ENCODE measurements at places on chromosomes 7 and 10.

- no peak for DNase-seq
These were observed 25.3 kb upstream of the PPP2R2D start for GRCh38 chr10:131875501-131875900.

- DNase-seq, result no peak
These were observed 385.8 kb upstream of the C7orf33 start for GRCh38 chr7:148204639-148205304.

- peak; percentile 62 for DNase-seq
These were observed 524.8 kb downstream of the GRM8 start for GRCh38 chr7:126727930-126728391.

DNA sequence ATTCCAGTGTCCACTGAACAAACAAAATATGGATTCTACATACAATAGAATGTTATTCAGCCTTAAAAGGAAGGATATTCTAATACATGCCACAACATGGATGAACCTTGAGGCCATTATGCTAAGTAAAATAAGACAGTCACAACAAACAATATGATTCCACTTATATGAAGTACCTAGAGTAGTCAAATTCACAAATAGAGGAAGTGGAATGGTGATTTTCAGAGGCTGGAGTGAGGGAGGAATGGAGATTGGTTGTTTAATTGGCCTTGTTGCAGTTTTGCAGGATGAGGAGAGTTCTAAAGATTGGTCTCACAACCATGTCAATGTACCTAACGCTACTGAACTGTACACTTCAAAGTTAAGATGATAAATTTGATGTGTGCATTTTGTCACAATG lies 119.6 kb downstream of the CHN2 start:
- DNase-seq, result no peak

- no peak for DNase-seq
These were observed 39.4 kb upstream of the CHCHD3 start for GRCh38 chr7:133121175-133121844.

DNA sequence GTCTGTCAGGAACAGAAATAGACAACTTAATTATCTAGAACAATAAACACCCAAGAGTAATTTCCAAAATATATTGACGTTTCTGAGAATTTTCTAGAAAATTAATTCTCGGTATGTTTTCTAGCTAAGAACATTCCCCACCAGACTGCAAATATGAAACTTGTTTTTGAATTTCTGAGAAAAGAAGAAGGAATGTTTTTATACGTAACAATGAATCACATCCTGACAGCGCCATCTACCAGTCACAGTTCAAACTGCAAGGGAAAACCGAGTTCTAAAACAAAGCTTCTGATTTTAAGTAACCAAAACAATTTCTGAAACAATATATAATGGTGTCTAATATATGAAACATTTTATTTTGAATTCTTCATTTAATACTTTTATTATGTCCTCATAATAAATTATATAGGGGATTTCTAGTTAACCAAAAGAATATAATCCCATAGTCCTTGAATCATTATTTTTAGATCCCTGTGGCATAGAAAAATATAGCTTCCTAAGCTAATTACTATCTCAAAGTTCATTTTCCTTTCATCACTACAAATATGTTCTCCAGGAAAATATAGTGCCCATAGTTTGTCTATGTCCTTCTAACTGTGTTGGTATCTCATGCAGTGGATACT lies 34.5 kb upstream of the MEOX2 start:
- DNase-seq, result peak; percentile 10

DNA sequence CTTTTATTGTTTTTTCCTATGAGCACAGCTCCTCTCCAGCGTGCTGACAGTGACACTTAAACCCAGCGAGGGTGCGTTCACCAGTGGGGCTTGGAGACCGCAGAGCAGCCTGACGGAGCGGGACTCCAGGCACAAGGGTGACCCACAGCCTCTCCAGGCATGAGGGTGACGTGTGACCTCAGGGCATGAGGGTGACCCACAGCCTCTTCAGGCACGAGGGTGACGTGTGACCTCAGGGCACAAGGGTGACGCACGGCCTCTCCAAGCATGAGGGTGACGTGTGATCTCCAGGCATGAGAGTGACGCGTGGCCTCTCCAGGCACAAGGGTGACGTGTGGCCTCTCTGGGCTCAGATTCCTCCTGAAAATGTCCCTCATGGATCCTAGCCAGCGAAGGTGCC lies 164.3 kb upstream of the TCERG1L start:
- no peak for DNase-seq

DNA sequence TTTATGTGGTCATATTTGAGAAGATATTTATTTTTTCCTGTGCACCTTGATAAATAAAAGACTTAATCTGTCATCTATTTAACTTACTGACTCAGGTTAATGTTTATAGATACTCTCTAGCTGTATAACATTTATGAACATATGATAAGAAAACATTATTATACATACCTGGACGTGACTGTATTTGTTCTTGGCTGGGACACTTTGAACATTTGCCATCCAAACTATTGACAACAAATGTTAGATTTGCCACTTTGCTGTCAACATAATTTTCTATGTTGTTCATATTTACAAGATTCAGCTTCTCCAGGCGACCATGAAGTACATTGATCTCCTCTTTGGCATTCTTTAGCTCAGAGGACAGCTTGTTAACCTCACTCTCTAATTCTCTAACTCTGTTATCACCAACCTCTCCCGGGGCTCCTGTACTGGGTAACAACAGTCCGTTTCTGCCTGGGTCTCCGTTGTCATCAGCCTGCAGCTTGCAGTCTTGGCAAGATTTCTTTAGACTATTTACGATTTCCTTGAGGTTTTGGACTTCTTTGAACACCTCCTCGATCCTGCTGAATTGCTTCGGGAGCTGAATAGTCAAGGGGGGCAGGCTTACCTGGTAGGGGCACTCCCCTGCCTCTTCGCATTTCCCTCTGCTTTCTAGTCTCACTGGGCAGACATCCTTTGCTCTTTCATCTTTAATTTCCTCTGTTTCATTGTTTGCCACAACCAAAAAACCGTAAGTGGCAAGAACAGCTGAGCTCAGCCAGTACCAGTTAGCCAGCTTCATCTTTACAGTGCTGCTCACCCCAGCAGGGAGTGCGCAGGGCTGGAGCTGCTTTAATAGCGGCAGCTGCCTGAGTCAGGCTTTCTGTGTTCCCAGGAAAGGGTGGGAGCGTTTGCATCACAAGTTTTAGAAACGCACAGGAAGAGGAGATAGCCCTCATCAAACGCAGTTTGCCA lies at the start of gene FGL2:
TSS of gene FGL2 (minus strand) at position 807 of the 954 bp plus-strand sequence. CDS start at position 781, 26 bp downstream.
- peak; percentile 35 for DNase-seq

GRCh38 chr7:36054637-36055036 lies 98.4 kb upstream of the EEPD1 start:
- DNase-seq, result no peak

- no peak for DNase-seq
These were observed 5.3 kb downstream of the ZNF488 start for GRCh38 chr10:47378606-47379444.

- no peak for DNase-seq
These were observed 32.2 kb downstream of the CALML5 start for GRCh38 chr10:5467207-5467535.

DNA sequence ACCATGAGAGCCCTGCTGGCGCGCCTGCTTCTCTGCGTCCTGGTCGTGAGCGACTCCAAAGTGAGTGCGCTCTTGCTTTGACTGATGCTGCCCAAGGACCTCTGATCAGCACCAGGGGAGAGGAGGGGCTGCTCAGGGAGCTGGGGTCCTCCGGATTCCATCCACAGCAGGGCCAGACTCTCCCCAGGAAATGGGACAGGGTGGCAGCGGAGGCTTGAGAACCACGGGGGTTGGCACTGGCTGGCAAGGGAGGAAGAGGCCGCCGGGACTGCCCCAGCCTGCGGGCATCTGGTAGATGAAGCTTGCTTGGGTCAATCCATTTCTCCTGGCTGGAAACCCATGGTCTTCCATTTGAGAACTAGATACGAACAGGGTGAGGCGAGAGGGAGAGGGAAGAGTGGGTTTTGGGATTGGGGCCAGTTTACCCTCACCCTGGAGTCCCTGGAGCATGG lies 647 bp downstream of the PLAU start:
- no peak for DNase-seq

DNA sequence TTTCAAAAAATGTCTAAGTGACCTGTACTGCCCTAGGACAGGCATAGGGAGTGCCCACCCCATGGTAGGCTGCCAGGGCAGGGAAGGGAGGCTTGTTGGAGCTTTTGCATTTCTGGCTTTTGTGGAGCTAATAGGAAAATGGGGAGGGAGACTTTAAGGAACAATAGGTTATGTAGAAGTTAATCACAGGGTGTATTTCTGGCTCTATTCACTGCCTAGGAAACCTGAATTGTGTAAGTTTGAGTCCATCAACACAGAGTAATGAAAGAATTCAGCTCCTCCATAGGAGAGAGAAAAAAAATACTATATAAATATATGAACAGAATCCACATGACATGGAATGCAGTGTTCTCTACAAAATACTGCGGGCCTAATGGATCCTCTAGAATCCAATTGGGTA lies 661.5 kb downstream of the KCNMA1 start:
- DNase-seq, result no peak

DNA sequence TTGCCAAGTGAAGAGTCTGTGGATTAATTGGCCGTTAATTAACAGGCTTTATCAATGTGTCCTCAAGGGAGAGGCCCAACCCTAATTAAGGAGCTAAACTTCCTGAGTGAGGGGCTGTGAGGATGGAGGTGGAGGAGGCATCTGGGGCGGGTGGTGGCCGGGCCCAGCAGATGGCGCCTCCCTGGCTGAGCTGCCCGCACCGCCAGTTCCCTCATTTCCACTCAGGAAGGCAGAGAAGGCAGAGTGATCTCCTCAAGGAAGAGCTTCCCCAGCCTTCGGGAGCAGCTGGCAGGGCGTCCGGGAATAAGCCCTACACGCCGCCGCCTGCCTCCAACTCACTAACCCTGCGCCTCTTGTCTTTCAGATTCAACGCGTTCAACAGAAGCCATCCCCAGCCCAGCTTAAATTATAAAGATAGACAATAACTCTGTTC lies 112.2 kb downstream of the CYTH3 start:
- peak; percentile 27 for DNase-seq

- DNase-seq, result no peak
These were observed 110.7 kb downstream of the INHBA start for GRCh38 chr7:41592236-41592635.

GRCh38 chr7:127953423-127954356 lies 77.5 kb downstream of the LRRC4 start:
- DNase-seq, result no peak

DNA sequence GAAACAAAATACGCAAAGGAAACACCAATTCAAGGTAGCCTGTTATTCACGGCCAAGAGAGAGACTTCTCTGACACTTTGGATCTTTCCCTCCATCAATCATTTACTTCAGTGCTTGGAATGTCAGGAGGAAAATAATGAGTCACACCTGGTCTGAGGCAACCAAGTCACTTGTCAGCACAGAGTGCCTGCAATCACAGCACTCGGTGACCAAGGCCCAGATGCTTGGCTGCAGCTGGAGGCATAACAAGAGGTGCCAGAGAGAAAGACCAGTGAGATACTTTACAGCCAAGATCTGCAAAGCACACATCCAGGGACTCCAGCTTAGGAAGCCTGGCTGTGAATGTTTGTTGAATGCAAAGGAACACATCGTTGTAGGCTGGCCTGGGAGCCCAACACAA lies 33.9 kb downstream of the ASB13 start:
- peak; percentile 37 for DNase-seq

DNA sequence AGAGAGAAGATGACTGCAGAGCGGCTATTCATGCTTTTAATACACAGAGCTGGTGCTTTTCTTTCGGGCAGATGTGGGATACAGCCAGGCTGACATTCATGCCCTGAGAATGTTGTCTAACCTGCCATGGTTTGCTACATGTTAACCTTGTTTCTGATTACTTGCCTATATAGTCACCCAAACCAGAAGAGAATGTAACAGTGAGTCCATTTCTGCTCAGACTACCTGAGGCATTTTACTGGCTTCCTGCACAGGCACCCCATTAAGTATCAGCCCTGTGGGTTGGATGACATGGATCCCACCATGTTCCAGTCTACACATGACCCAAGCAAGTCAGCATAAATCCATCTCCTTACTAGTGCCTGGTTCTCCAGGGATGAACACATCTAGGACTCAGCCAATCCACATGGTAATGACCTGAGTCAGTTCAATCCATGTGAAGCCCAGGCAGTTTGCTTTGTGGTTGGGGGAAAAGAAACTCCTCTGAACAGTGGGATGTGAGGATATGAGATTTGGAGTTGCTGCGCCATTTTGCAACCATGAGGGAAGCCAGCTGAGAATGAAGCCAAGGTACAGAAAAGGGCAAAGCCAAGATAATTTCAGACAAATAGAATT lies 55.7 kb upstream of the MKX start:
- DNase-seq, result no peak

DNA sequence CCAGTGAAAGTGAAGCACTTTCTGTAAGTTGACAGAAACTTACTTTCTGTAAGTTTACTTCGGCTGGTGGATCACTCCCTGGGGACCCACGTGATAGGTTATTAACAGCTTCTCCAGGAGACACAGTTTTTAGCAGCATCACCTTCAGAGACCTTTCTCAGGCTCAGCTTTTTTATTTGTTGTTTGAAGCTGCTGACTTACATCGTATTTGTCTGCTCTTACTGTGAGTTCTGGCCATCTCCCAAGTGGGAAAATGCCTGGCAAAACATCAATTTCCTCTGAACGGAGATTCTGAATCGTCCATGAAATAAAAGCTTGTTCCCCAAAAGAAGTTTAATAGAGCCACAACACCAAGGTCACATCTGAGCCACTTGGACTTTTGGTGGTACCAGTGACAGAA lies 178.7 kb upstream of the PODXL start:
- DNase-seq, result no peak

- DNase-seq, result peak; percentile 89
These were observed 11.3 kb downstream of the TNS3 start for GRCh38 chr7:47570649-47571050.

- peak; percentile 86 for DNase-seq
These were observed 1.1 kb downstream of the PSMA2 start for GRCh38 chr7:42930889-42931288.

- DNase-seq, result no peak
These were observed 23.7 kb downstream of the VSTM4 start for GRCh38 chr10:49091450-49092210.

DNA sequence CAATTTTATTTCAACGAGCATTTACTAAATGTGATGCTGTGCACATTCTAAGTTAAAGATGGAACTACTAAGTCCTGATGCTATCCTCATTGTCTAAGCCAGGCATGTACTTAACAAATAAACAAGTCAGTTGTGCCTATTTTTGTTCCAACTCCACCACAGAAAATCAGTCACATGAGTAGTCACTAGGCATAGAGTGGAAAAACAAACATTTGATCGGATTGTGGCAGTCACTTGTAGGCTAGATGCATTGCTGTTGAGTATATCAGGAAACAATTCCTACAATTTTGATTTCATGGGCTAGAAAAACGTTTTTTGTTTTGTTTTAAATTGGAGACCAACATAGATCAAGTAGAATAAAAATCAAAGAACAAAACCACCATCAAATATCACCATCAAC lies 177.6 kb upstream of the SLC25A13 start:
- no peak for DNase-seq

DNA sequence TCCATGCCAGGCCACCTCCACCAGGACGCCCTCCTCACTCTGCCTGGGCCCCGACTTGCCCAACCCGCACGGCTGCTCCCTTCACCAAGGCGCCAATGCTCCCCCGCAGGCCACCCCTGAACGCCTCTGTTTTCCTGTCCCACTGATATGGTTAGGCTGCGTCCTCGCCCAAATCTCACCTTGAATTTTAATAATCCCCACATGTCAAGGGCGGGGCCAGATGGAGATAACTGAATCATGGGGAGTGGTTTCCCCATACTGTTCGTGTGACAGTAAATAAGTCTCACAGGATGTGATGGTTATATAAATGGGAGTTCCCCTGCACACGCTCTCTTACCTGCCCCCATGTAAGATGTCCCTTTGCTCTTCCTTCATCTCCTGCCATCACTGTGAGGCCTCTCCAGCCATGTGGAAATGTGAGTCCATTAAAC lies 29.8 kb downstream of the RSU1 start:
- DNase-seq, result no peak

Measured in astrocyte (in vitro differentiated cells and primary cell).